Stimulated activated CD8-positive, alpha-beta memory T cell treated with anti-CD3 and anti-CD28 coated beads, Interleukin-7, amount 100 ng/mL, for 48 hours (primary cell): ENCODE measurements at places on chromosomes 11 and 22.

GRCh38 chr22:48414651-48415050 lies 1413.0 kb downstream of the BRD1 start:
- no peak for DNase-seq

GRCh38 chr11:122979815-122980595 lies 1.6 kb downstream of the BSX start:
- no peak for DNase-seq

GRCh38 chr11:69008737-69009440 lies 4.2 kb downstream of the MRGPRF start:
- no peak for DNase-seq

DNA sequence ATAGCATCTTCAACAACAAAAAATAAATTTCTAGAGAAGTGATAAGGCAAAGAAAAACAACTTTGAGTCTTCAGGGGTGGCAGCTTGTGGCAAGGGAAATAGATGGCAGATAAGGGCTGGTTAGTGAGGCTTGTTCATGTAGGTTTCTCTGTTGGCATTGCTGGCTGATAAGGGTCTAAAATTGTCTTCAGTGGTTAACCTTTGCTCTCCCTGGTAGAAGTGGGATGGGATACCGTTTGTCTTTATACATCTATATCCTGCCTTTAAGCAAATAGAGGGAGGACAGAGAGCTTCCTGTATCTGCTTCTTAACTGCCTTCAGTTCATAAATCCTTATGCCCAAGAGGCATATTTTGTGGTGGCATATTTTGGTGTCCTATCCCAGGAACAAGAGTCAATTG lies 57.1 kb downstream of the TRAF6 start:
- no peak for DNase-seq

- DNase-seq = no peak
These were observed 147.4 kb downstream of the BBOX1 start for GRCh38 chr11:27187848-27188621.

- no peak for DNase-seq
These were observed 173.4 kb downstream of the ARHGAP42 start for GRCh38 chr11:100860318-100861155.

DNA sequence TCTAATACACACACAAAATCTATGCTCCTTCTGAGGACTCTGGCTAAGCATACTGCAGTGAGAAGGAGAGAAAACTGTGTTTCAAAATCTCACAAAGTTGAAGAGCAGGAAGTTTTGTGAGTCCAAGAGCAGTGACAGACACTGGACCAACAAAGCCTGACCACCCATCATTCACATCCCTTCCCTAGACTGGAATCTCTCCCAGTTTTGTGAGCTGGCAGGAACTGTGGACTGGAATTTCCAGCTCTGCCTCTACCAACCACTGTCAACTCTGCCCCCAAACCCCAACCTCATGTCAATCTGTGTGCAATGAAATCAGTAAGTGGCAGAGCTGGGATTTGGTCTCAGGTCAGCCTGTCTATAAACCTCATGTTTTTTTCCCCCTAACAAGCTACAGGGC lies 112.6 kb downstream of the ARL14EP start:
- DNase-seq = no peak

DNA sequence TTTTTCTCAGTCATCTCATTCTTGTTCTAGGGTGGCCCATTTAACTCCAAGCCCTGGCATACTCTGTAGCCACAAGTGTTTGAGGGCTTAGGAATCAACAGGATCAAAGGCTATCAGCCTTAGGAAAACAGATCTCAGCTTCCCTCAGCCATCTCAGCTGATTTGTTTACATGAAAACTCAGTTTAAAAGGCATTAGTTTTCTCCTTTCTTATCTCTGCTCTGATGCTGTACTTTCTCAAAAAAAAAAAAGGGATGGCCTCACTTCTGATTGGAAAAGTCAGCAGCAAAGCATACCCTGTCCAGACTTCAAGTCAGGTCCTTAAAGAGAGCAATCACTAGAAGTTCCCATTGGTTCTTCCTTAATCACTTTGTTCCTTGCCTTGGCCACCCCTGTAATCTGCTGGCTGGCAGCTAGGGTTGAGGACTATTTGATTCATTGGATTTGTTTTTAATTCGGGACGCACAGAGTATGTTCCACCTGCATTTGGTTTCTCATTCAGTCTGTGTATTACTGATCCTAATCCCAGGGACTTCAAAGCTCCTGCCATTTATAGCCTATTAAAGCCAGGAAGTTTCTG lies 102.8 kb downstream of the EXT2 start:
- DNase-seq = no peak

DNA sequence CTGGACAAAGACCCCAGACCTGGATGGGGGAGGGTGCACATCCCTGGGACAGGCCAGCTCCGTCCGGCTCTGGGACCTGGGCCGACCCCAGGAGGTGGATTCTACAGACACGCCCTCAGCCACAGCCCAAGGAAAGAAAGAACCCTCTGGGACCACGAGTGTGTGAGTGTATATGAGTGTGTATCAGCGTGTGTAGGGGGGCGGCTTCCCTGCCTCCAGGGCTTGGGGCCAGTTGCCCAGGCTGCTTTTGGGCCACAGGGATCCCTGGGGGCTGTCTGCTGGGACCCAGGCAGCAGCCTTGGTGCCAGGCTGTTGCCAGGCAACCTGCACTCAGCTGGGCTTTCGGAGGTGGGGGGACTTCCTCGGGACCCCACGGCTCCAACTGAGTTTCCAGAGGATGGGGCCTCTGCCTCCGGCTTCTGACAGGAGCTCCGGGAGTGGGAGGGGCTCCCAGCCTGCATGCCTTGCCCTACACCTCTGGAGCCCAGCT lies 8.9 kb downstream of the DUSP8 start:
- DNase-seq = no peak

DNA sequence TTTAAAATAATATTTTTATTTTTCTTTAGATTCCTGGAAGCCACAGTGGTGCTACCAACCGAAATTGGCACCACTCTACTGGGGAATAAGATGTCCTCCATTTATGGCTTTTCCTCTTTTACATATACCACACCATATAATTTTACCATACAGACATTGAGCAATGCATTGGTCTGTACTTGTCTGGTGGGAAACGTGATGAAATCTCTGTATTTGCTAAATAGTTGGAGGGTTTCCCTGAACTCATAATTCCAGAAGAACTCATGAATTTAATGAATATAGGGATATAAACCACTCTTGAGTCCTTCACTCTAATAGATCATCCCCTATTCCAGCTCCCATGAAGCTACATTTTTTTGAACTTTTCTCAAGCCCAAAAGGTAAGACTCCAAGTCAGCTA lies 28.0 kb upstream of the MMP13 start:
- DNase-seq = no peak

- DNase-seq = no peak
These were observed 1128.8 kb upstream of the CCDC90B start for GRCh38 chr11:84414920-84415319.

DNA sequence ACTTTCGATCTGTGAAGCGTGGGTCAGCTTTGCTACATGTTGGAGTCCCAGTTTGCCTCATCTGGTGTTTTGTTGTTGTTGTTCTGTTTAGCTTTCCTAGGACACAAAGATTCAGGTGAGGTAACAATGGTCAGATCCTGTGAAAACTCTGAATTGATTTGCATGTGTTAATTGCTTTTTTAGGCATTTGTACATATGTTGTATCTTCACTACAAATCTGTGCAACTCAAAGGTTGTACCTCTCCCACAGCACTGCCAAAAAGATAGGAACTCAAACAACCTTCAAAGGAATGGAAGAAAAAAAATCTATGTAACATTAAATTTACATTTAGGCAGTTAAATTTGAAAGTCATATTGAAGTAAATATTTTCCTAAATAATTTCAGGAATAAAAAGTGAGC lies 518.5 kb upstream of the TENM4 start:
- DNase-seq = no peak

GRCh38 chr22:23575601-23576000 lies 4.5 kb downstream of the IGLL1 start:
- DNase-seq = no peak

DNA sequence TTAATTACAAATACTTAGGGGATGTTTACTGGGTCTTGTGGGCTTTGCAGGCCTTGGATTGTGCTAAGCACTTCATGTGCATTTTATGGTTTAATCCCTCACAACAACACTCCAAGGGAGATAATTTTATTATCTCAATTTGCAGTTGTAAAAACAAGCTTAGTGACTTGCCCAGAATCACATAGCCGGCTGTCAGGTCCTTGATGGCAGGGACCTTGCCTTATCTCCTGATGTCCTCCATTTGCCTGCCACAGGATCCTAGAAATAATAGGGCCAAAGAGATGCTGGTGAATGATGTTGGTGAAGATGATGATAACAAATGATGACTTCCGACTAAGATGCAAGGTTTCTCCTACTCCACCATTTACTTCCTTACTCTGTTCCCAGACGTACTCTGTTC lies 385.4 kb downstream of the TMEM135 start:
- no peak for DNase-seq

DNA sequence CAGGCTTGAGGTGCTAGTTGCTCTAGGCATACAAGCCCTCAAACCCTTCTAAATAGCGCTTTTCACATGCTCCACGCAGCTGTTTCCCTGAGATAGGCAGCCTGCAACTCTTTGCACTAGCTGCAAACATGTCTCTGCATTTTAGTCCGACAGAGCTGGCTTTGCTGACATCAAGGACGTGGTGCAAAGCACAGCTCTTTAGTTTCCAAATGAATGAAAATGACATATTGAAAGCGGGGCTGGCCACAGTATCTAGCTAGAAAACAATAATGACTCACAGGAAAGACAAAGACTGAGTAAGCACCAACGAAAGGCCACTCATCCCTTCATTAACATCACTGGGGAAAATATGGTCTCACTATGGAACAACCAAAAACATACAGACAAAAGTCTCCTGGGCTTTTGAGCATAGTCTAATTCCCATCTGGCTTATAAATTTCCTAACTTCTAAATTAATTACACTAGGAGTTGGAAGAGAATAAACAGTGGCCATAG lies 15.3 kb upstream of the ZC3H12C start:
- DNase-seq = no peak

DNA sequence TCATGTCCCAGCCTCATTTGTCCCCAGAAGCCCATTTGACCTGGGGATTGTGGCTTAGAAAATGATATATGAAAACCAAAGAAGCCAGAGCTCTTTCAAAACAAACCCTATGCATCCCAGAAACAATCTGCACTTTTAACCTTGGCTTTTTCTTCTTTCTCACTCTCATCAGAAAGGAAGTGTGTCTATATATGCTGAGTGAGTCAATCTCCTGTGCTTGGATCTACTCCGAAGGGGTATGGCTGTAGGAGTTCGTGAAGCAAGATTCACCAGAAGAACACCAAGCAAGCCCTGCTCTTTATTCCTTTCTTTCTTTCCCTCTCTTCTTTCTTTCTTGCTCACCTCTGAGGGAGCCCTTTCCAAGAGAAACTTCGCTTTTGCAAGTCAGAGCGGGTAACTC lies 636 bp downstream of the PAMR1 start:
- no peak for DNase-seq

GRCh38 chr22:39467390-39467895 lies 10.6 kb downstream of the MGAT3 start:
- DNase-seq = no peak

DNA sequence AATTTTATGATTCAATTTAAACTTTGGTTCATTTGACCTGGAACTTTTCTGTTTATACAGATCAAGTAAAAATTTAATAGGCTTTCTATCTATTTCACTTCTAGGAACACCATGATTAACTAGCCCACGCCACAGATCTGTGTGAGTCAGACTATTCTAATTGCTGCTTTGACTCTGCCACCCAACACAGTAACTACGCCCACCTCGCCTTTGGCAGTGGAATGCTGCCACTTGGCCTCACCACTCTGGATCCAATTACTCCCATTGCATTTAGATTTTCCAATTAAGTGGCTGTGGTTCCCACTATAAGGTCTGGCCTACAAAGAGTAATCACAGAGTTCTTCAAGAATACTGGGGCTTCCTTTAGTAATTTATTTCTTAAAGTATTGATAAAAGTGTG lies 46.6 kb upstream of the LIN7C start:
- DNase-seq = no peak

DNA sequence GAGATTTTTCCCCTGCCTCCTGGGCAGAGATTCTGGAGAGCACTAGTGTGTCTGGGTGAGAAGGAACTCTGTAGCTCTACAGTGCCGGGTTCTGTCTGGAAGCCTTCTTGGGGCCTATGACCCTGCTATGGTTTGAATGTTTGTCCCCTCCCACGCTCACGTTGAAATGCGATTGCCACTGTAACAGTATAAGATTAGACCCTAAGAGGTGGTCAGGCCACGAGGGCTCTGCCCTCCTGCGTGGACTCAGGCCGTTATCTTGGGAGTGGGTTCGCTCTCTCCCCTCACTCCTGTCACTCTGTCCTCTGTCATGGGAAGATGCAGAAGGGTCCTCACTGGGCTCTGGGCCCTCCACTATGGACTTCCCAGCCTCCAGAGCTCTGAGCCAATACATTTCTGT lies 3.5 kb downstream of the AP5B1 start:
- DNase-seq = no peak

- DNase-seq = peak; percentile 72
These were observed 8.7 kb downstream of the DRAP1 start for GRCh38 chr11:65927904-65928397.

DNA sequence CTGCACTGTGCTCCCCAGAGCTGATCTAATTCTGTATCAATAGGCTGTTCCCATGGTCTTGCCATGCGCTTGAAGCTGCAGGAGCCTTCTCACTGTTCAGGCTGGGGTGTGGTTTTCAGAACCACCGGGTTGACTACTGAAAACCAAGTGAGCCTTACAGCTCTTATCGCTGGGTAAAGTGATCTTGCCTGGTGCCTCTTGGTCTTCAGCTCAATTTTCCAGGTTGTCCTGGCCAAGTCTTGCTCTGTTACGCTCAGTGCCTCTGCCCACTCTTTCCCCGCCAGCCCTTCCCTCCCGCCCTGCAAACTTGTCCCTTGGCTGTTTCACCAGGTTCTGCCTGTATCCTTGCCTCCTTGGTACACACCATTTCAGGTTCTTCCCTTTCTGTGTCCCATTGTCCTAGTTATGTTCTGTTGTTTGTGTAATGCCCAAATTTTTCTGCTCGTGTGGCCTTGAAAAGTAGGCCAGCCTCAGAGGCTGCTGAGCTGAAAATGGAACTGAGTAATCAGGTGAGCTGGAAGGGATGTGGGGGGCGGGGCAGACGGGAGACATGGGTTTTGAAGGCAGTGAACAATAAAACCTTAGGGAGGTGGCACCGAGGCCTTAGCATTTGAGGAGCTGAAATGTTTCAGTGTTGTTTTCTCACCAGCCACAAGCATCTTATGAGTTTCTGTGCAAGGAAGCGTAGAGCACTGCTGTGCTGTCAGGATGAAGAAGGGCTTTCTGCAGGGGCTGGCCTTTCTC lies 11.2 kb downstream of the PEX26 start:
- DNase-seq = no peak

DNA sequence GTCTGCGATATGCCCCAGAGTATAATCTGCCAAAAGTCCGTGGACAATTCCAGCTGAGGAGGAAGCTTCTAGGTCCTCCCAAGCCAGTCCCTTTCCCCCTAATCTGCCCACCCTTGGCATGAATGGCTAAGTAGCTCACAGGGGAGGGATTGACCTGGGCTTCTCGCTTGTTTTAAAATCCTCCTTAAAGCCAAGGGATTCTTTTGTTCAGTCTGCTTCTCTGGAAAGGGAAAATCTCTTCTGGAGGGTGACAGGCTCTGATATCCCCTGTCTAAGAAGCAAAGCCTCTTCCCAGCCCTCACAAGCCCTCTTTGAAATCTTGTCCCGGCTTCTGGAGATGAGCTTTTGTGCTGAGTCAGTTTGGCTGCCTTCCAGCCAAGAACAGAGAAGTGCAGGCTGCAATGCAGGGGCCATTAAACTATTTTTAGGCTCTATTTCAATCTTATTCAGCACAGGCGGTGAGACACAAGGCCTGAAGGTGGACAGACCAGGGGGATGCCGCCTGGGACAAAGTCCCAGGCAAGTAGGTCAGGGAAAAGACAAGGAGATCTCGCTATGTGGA lies 23.9 kb downstream of the NEFH start:
- no peak for DNase-seq
